Dermis blood vessel endothelial cell (primary cell): ENCODE measurements at places on chromosomes 1 and 21. TPM values are rescaled to one million over a fixed set of nuclear protein-coding genes. Genes with fewer than 3 reads are reported as not detected.

Gene KMO
- total RNA-seq = not detected in 2 replicates

Gene FAM89A
- 20.5 and 44.2 TPM in 2 replicates for total RNA-seq

Gene SMIM1
- total RNA-seq = 0.56 and 1.5 TPM in 2 replicates

Gene CRYBG2
- 0.70 TPM in 1 of 2 replicates, not detected in the other for total RNA-seq

Gene PIGM
- total RNA-seq = 2.6 and 3.5 TPM in 2 replicates

Gene PRRX1
- 0.17 and 0.37 TPM in 2 replicates for total RNA-seq

Gene KLF17
- not detected in 2 replicates for total RNA-seq

Gene REN
- not detected in 2 replicates for total RNA-seq

Gene TOR1AIP1
- 36.4 and 48.3 TPM in 2 replicates for total RNA-seq

Gene LRRC3
- 1.9 and 2.1 TPM in 2 replicates for total RNA-seq

Gene EPHB2
- 35.1 and 42.3 TPM in 2 replicates for total RNA-seq

Gene S100A1
- total RNA-seq = not detected in 2 replicates

Gene TNFRSF9
- 0.09 and 0.51 TPM in 2 replicates for total RNA-seq

Gene MAP7D1
- 77.9 and 106 TPM in 2 replicates for total RNA-seq

Gene SERTAD4
- total RNA-seq = 1.1 and 3.9 TPM in 2 replicates

Gene SYT6
- not detected in 2 replicates for total RNA-seq

Gene TFAP2E
- 0.14 and 0.17 TPM in 2 replicates for total RNA-seq

Gene ITLN2
- not detected in 2 replicates for total RNA-seq

Gene FALEC
- total RNA-seq = not detected in 2 replicates

Gene USH2A
- not detected in 2 replicates for total RNA-seq

Gene ACTA1
- total RNA-seq = 0.17 TPM in 1 of 2 replicates, not detected in the other

Gene BMP8B
- total RNA-seq = 0.17 and 0.47 TPM in 2 replicates

Gene AKNAD1
- total RNA-seq = 0.34 TPM in 1 of 2 replicates, not detected in the other

Gene FBXO28
- 64.5 and 82.2 TPM in 2 replicates for total RNA-seq

Gene SYT14
- 0.09 and 0.17 TPM in 2 replicates for total RNA-seq
